HT1080 (cell line): ENCODE measurements at places on chromosomes 3 and 15. TPM values are rescaled to one million over a fixed set of nuclear protein-coding genes. Genes with fewer than 3 reads are reported as not detected.

DNA sequence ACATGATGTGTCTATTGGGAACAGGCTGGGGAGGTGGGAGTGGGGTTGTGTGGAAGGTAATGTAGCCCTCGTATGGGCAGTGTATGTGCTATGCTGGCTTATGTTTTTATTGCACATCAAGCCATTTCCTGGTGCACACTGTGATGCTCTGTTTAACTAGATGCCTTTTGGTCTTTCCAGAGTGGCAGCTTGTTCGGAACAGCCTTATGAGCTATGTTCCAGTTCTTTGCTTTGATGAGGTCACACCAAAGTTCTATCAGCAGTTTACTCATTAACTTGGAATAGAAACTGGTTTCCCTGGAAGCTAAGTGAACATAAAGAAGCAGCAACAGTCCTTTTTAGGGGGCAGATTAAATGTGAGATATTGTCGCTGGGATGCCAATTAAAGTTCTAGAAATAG lies 133.9 kb downstream of the DIPK2A start:
- DNase-seq = no peak

DNA sequence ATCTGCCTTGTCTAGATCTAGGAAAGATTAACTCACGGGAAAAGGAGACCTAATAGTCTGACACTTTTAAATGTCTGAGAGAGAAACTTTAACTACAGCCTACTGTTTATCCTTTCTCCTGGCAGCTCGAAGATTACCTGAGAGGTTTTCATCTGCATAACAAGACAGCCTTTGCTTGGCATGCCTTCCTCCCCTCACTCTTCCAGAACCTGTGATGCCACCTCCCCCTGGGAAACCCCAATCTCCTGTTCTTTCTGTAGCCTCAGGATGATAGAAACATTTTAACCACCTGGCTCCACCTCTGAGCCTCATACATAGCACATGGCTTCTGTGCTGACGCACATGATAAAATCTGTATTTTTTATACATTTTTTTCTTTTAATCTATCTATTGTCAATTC lies 420.8 kb downstream of the CNTN6 start:
- no peak for DNase-seq

- peak; percentile 53 for DNase-seq
Measured at GRCh38 chr3:111998636-111999483, at the start of gene TAGLN3. TAGLN3 (plus strand) TSS chr3:111998922; CDS start chr3:111999423, 501 bp downstream.

DNA sequence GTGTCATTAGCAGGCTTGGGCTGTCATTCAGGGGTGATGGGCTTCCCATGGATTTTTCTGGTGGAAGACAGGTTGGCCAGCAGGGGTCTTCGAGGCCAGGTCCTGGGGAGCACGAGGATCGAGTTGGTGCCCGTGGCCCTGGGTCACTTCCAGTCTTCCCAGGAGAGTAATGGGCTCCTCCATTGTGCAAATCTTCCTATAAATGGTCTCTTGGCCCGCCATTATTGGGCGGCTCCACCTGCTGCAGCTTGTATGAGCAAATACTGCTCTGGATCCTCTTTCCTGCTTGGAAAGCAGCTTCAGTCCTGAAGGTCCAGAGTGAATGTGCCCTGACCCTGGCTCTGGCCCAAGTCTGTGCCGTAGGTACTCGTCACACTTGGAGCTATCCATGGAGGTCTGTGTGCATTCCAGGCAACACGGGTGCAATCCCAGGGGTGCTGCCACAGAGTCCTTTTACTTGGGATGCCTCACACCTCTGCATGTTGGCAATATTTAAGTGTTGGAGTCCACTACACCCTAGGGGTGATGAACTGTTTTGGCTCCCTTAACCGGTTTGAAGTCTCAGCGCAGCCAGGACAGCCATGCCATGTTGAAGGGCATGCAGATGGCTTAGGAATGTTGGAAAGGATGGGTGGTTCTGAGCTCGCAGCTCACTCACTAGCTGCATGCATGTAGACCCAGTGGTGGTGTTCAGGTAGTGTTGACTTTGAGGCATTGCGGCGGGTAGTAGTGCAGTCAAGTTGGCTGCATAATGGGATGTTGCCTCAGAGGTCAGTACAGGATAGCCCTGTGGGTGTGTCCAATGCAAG lies 97.6 kb downstream of the SNRPN start:
- DNase-seq = no peak

GRCh38 chr3:188706599-188706998 lies 465.2 kb upstream of the TPRG1 start:
- DNase-seq = no peak

GRCh38 chr3:37949866-37950265 lies 40.7 kb upstream of the VILL start:
- DNase-seq = no peak

- peak; percentile 91 for DNase-seq
Measured at GRCh38 chr3:127456471-127457093, 134.0 kb downstream of the TPRA1 start.

DNA sequence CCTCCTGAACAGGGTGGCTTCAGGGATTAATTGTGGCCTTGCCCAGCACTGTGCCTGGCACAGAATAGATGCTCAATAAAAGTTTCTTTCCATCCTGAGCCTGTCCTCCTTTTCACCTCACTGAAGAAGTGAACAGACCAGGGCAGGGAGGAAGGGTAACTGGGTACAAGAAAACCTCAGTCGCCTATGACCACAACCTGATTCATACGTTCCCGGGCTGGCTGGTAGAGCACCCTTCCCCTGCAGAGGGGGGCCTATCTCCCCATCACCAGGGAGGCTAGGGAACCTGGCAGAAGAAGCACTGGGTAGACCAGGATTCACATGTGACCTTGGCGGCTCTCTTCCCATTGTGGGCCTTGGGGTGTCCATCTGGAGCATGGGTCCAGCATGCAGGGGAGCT lies 27.8 kb upstream of the CACNA2D2 start:
- no peak for DNase-seq

DNA sequence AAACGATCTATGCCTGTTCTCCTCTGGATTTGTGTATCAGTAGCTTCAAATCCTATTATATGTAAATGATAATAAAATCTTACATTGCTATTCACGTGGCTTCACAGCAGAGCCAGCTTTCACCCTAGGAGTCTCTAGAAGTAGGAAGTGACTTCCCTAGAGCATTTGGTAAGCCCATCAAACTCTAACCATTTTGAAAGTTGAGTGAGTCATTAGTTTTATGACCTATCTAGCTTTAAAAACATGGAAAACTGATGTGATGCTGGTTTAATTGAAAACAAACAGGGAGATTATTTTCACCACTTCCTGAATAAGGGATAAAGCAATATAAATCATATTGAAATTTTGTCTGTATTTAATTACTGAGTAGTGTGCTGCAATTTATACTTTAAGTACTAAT lies 275.2 kb downstream of the EPHA6 start:
- peak; percentile 18 for DNase-seq

- DNase-seq = no peak
Measured at GRCh38 chr3:38468765-38469164, 15.1 kb downstream of the ACVR2B start.

DNA sequence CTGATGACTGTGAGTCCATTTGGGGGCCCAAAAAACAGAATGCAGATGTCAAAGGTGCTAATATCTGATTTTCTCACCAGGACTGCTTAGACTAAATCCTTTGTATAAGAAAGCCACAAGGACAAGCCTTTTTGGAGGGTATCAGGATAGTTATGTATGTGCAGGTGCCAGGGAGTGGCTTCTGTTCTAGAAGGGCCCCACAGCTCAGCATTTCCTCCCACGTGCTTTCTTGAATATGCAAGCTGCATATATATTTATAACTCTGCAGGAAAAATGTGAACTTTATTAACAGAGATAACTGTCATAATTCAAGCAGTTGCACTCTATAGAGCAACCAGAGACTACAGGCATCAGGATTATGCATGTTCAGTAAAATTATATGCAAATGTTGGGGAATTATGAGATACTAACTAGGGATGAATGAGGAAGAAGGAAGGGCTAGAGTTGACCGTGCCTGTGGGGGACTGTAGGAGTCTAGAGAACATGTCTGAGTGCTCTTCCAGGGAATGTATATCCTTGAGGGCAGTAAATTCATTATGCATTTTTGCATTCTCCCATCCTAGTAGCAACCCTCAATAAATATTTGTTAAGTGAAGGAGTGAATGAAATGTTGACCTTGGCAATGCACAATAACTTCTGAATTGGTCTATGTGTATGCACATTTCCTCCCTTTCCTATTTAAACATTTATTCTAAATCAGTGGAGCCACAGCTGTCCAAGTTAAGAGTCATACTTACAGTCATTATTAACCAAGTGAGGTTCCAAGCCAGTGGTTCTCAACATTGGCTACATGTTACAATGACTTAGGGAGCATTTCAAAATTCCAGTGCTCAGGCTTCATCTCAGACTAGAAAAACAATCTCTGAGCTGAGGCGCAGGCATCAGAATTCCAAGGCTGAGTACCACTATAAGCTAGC lies 94.8 kb upstream of the ANKRD28 start:
- DNase-seq = no peak

DNA sequence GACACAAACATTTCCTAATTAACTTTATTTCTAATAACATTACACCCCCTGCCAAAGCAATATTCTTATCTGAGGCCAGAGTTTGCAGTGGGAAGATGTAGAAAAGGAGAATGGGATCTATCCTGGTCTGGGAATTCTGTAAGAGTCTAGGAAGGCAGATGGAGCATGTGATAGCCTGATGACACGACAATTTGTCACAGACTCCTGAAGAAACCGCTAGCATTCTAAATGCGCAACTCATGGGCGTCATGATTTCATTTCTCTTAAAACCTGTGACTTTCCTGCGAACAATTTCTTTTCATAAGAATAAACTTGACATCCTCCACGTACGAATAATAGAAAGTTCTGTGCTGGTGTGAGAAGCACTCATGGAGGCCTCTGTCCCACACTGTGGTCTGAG lies 72.9 kb upstream of the ATP10A start:
- no peak for DNase-seq

DNA sequence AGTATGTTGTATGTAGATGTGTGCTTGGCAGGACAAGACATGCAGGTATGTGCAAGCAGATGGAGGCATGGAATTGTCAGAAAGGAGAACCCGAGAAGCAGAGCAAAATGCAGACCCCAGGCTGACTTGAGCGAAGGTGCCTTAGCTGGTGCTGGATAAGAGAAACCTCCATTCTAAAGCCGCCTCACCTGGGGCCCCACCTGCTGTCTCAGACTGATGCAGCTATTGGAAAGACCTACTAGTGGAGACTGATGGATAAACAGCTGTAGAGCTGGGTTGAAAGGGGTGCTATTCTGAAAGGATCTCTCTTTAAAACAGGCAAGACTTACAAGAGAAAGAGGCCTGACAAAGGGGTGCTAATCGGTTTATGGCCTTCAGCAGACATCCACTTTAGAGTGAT lies 86.2 kb downstream of the EPHB1 start:
- no peak for DNase-seq

GRCh38 chr3:151305060-151305774 lies 11.4 kb downstream of the GPR87 start:
- DNase-seq = peak; percentile 100

- no peak for DNase-seq
Measured at GRCh38 chr3:126450219-126450618, 25.5 kb downstream of the ZXDC start.

GRCh38 chr3:13513913-13514517 lies 33.9 kb downstream of the HDAC11 start:
- no peak for DNase-seq

GRCh38 chr15:93644595-93644994 lies 555.6 kb upstream of the RGMA start:
- DNase-seq = no peak

DNA sequence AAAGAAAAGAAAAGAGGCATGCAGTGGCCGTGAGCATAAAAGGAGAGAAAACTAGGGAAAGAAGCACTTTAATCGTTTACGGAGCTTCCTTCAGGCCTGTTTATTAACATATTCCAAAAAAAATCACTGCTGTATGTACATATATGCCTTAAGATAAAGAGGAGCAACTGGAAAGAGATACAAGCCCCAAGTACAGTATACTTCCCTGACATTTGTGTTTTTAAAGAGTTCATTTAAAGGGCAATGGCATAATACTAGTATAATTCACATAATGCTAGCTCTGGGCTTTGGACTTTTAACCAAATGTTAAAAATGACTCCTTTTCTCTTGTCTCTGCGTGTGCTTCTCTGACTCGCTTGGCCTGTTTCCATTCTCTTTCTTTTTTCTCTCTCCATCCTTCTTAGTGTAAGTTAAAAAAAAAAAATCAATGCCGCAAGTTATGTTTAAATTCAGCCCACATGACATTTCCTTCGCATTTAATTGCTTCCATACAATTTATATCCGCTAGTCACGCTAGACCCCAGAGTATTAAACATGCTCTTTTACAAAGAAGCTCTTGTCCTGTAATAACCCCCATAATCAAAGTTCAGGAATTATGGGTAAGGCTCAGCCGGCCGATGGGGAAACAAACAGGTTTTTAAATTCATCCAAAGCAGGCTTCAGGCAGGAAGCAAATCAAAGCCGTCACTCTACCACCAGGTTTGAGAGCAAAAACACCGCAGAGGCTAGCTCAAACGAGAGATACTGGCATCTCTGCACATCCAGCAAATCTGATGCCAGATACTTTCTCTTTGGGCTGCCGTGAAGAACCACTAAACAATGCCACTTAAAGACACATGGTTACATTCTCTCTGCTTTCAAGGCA lies 19.4 kb downstream of the WWTR1 start:
- no peak for DNase-seq

SLC6A11 gene
- not detected in 2 replicates for total RNA-seq

CEMIP gene
- total RNA-seq = 1.7 and 2.3 TPM in 2 replicates

HCLS1 gene
- 45.9 and 55.1 TPM in 2 replicates for total RNA-seq

BCL6 gene
- 7.0 and 10.4 TPM in 2 replicates for total RNA-seq

LRRN1 gene
- total RNA-seq = 0.16 TPM in 1 of 2 replicates, not detected in the other

APOD gene
- total RNA-seq = not detected in 2 replicates

STRIT1 gene
- total RNA-seq = not detected in 2 replicates

SLC35A5 gene
- total RNA-seq = 27.5 and 44.2 TPM in 2 replicates
